ENCODE measurements at places on chromosomes 1 and 21.

DNA sequence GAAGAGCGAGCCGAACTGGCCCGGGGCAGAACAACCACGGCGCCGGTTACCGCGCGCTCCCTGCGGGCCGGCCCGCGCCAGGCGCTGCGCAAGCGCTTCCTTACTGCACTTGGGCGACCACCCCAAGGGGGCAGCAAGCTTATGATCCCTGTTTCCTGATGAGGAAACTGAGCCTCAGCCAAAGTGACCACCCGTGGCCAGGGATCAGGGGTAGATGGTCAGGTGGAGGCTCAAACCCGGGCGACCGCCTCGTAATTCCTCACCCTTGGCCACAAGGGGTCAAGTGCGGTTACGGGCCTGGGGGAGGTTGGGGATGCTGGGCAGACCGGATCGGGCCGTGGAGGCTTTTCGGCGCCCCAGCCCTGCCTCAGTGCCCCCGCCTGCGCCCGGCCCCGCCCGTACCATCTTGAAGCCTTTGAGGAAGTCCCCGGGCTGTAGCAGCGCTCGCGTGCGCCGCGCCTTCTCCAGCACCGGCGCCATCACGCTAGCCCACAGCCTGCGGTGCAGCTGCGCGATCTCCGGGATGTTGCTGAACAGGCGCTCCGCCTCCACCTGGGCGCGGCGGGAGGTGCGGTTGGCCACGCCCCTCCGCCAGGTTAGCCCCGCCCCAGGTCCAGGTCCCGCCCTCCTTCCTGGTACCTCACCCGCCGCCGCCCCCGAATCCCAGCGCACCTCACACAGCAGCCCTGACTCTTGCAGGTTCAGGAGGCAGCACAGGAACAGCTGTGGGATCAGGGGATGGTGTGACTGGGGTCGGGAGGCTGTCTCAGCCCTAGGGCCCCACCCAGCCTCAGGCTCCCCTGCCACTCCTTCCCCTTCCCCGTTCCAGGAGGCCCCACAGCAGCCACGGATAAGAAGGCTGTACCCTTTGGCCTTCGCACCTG lies 5.4 kb upstream of the TNFRSF25 start:
- no peak for DNase-seq

DNA sequence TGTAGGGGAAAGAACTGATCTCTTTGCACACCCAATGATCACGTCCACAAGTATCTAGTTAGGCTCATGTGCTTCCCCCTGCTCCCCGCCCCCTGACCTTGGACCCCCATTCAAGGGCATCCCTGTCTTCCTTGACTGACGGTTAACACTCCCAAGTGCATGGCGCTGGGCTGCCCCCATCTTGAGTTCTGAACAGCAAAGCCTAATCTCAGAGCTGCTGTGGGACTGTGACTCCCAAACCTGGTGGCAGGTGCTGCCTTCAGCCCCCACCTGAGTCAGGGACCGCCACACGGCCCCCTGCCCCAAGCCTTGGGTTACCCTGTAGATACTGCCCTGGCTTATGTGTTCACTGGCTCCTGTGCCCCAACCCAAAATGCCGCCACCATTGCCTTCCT lies 925 bp downstream of the TNNI1 start:
- DNase-seq = no peak

- no peak for DNase-seq
Measured at GRCh38 chr1:53656747-53657530, 82.0 kb downstream of the GLIS1 start.

DNA sequence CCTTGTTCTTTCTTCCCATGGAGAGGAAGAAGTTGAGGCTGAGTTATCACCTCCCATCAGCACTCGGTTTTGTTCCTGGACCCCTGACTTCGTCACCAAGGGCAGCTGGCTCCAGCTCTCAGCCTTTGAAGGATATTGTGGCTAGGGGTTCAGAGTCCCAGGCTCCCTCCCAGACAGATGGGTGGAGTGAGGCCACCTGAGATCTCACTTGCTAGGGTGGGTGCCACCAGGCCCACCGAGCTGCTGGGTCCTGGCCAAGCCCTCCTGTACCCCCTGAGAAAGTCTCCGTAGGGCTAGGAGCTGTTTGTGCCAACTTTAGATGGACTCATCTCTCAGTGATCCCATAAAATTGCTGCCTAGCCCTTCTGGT lies 6.9 kb downstream of the MX2 start:
- no peak for DNase-seq

GRCh38 chr1:24108334-24109165 lies 3.4 kb downstream of the MYOM3 start:
- DNase-seq = no peak
